ENCODE measurements at places on chromosomes 1 and 21.

GRCh38 chr1:53735261-53735660 lies 3.7 kb downstream of the GLIS1 start:
- DNase-seq: no peak

GRCh38 chr1:65953170-65953569 lies 160.5 kb downstream of the PDE4B start:
- no peak for DNase-seq

DNA sequence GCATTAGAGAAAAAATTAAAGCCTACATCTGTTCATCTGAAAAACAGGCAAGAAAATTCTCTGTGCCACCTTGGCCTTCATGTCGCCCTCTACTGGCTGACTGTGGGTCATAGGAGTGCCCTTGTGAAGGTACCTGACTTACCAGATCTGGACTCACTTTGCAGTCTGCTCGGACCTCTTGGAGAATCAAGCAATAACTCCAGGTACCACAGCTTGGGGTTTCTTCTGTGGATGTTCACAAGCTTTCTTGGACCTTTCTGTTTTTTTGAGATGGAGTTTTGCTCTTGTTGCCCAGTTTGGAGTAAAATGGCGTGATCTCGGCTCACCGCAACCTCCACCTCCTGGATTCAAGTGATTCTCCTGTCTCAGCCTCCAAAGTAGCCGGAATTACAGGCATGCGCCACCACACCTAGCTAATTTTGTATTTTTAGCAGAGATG lies 2.4 kb upstream of the PRAMEF18 start:
- DNase-seq: peak; percentile 16

DNA sequence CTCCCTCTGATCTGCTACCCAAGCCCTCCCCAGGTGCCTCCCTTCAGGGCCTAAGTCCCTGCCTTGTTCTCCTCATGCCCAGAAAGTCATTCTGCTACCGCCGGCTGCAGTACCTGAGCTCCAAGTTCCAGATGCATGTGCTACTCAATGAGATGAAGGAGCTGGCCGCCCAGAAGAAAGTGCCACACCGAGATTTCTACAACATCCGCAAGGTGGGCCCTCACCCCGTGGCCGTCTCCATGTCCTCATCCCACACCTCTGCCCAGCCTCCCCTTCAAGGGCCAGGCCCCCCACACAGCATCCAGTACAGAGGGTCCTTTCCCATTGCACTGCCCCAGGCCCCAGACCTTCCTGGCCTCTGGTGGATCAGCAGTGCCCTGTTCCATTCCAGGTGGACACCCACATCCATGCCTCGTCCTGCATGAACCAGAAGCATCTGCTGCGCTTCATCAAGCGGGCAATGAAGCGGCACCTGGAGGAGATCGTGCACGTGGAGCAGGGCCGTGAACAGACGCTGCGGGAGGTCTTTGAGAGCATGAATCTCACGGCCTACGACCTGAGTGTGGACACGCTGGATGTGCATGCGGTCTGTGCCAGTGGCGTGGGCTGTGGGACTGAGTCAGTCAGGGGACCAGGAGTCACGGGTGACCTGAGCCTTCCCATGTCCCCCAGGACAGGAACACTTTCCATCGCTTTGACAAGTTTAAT lies 8.2 kb downstream of the AMPD2 start:
- no peak for DNase-seq

DNA sequence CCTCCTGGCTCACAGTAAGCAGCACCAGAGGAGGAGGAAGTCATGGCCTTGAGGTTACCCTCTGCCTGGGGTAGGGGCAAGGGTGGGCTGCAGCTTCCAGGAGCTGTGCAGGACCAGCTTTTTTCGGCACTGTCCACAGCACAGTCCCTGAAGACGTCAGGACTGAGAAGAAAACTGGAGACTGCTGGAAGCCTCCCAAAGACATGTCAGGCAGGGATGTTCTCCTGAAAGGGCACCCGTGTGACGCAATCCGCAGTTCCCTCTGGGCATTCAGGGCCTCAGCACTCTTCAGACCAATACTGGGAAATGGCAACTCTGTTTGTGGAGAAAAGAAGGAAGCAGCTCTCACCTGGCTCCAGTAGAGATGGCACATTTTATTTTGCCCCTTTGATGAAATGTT lies 64.8 kb upstream of the TENT5C start:
- DNase-seq: peak; percentile 47

DNA sequence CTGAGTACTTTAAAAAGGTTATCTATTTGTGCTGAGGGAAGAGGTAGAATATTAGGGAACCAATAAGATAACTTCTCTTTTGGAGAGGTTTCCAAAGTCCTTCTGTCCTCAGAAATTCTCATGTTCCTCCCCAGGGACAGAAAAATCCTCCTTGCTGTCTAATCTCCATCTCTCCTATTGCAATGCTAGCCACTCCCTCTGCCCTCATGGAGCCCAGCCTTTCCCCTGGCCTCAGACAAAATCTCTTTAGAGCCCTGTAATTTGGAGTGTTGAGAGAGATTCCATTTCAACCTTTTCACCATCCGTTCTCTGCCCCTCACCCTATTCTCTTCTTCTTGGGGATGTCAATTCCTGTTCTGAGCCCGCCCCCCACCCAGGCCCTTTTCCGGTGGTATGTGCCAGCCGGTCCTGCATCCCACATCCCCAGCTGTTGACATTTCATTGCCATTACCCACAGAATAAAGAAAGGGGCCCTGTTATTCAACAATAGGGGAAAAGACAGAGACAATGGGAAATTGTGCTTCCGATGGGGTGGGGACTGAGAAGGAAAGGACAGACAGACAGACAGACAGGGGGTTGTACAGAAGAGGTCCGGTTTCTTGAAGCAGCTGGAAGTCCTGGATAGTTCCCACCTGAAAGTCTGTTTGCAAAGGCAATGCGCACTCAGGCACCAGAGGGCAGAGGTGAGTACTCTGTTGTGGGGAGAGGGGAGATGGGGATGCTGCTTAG lies at the start of gene HAPLN2:
Gene HAPLN2 (plus strand): TSS at position 563 of the 729 bp plus-strand sequence. CDS start 4,076 bp downstream, outside the sequence.
- no peak for DNase-seq

DNA sequence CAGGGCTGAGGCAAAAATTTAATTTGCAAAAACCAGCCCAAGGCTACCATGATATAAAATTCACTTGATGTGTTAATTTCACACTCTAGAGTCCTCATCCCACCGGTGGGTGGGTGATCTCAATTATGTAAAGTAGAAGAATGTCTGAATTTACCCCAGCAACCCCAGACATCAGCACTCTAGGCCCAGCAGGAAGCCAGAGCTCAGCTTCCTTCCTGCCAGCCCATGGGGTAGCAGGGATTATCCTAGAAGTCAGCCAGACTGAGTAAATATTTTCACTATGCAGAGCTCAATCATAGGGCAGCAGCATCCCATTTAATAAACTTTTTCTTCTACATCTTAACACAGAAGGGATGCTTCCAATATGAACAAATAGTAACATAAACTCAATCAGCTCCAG lies 71.0 kb downstream of the SIPA1L2 start:
- no peak for DNase-seq

DNA sequence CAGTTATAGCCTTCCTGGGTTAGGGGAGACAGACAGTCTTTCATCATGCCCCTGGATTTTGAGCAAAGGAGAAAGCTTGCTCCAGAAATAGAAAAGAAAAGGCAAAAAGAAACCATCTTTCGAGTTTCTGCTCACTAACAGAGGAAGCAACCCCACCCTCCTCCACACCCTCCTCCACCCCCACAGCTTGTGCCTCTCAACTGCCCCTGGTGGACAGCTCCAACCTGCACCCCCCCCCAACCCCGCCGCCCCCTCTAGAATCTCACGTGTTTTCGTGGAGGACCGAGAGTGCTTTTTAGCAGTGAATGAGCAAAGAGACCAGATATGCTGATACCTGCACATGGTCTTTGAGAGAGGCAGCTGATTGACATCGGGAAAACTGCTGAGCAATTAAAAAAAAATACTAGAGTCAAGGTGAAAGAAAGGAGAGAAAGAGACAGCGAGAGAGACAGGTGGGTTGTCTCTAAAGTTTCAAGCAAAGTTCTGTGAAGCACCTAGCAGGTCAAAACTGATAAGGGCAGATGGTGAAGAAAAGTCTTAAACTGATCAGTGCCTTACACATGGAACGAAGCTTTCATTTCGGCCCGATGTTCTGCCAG lies 358.3 kb downstream of the KIF26B start:
- DNase-seq: no peak

- DNase-seq: no peak
Measured at GRCh38 chr1:112436384-112437156, 40.6 kb downstream of the CTTNBP2NL start.

- no peak for DNase-seq
Measured at GRCh38 chr21:45416620-45417019, 11.7 kb downstream of the COL18A1 start.

DNA sequence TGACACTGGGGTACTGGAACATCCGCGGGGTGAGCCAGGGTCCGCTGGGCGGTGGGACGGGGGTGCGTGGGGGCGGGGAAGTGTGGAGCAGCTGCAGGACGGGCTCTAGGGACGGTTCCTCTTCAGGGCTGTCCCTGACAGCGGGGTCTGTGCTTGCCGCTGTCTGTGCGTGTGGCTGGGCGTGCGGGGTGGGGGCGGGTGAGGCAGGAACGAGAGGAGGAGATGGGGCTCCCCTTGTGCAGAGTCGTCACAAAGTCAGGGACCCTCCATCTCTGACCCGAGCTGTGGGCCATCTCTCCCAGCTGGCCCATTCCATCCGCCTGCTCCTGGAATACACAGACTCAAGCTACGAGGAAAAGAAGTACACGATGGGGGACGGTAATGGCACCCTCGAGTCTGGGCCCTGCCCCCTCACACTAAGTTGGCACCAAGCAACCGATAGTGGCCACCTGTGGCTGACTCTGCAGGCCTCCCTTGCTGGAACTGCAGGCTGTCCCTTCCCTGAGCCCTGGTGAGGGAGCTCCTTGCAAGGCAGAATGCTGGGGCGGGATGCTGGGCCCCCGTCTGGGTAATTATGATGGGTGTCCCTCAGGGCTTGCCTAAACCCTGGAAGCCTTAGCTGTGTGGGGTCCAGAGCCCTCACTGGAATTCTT lies 392 bp downstream of the GSTM2 start:
- no peak for DNase-seq

DNA sequence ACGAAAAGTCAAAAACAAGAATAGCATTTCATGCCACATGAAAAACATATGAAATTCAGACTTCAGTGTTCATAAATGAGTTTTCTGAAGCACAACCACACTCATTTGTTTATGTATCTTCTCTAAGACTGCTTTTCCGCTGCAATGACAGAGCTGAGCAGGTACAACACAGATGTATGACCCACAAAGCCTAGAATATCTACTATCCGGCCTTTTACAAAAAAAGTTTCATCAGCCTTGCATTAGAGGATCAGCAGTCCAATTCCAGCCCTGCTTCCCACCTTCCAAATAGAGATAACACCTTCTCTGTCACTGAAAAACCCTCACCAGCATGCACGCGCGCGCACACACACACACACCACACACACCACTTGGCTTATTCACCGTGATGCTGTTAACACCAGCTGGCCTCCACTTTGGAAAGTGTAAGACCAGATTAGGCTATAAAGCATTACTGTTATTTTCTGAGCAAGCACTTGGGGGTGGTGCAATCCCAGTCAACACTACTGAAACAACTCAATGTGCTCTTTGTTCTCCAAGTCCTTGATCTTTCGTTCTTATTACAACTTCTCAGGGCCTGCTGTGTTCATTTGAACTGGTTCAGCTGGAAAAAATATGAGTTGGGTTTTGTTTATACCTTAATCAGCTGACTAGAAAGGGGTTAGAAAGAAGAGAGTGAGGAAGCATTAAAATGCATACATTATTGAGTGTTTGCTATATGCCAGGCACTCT lies 90.0 kb downstream of the GLUL start:
- peak; percentile 71 for DNase-seq

DNA sequence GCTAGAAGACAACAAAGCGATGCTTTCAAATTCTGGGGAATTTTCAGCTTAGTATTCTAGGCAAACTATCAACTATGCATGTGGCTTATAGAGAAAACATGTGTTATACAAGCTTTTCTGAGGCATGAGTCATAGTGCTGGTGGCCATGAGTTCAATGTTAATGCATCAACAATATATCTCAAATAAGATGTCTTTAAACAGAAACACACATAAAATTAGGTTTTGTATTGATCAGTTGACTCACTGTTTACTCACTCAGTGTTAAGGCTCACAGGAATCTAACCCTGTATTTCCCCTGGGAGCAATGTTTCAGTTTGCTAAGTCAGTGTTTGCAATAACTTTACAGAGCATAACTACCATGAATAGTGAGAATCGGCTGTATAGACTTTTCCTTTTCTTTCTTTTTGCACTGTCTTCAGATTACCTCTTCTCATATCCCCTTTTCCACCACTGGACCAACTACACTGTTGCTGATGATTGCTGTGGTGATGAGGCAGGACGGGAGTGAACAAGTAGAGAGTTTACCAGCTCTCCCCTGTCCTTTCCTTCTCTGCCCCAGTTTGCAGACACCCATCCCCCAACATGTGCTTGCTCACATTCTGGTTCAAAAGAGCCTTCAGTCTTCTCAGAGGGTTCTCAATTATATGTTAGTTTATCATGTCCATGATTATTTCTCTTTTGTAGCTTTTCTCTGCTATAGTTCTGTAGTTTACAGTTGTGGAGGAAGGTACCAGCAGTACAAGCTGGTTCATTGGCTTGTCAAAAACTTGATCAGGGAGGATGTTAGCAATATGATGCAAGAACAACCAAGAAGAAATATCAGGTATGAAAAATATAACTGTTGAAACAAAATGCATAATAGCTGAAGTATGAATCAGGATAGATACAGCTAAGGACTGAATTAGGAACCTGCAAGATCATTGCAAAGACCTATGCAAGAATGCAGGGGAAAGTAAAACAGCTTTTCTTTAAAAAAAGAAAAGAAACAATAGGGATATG lies 23.9 kb downstream of the CD2 start:
- no peak for DNase-seq

DNA sequence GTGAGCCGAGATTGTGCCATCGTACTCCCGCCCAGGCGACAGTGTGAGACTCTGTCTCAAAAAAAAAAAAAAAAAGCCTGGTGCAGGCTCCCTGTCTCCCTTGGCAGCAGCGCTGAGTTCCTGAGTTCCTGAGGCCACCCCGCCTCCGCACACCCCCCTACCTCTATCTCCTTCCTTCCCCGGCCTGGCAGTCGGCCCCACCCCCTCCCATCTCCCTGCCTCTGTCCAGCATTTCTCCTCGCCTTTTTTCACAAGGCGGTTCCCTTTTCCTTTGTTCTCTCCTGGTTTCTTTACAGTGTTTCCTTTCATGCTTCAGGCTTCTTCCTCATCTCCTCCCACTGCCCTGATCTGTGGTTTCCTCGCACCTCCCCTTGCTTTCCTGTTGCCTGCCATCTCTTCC lies 2.7 kb downstream of the RORC start:
- DNase-seq: peak; percentile 69

GRCh38 chr1:212852105-212852688 lies 4.7 kb upstream of the SPATA45 start:
- no peak for DNase-seq

- DNase-seq: no peak
Measured at GRCh38 chr1:115710859-115711624, 57.5 kb downstream of the CASQ2 start.
